CD8-positive, alpha-beta memory T cell (primary cell): ENCODE measurements at places on chromosomes 3 and 15. TPM values are rescaled to one million over a fixed set of nuclear protein-coding genes. Genes with fewer than 3 reads are reported as not detected.

- no peak for DNase-seq
Observed at GRCh38 chr3:50687127-50687751, 12.5 kb downstream of the DOCK3 start.

GRCh38 chr15:22884344-22884743 lies 45.9 kb downstream of the NIPA2 start:
- no peak for DNase-seq

DNA sequence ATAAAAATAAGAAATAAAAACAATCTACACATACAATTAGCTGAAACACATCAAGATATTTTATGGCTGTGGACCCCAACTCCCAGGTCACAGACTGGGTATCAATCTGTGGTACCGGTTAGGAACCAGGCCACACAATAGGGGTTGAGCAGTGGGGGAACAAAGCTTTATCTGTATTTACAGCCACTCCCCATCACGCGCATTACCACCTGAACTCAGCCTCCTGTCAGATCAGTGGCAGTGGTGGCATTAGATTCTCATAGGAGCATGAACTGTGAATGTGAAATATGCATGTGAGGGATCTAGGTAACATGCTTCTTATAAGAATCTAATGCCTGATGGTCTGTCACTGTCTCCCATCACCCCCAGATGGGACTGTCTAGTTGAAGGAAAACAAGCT lies 17.7 kb upstream of the DNAJC19 start:
- DNase-seq: no peak

DNA sequence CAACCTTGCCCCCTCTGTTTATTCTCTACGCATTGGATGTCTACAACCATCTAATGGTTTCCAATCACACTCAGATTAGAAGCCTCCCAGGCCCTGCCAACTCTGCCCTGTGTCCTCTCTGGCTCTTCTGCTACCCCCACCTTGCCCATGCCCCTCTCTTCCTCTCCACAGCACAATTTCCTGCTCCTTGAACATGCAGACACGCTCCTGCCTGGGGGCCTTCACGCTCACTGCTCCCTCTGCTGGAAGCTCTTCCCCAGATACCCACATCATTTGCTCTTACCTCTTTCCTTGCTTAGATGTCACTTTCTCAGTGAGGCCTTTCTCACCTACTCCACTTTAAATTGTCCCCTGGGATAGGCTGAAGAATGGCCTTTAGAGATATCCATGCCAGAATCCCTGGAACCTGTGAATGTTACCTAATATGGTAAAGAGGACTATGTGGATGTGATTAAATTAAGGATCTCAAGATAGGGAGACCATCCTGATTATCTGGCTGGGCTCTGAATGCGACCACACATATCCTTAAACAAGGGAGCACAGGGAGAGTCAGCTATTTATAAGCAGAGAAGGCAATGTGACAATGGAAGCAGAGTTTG lies 9.9 kb downstream of the KY start:
- no peak for DNase-seq

DNA sequence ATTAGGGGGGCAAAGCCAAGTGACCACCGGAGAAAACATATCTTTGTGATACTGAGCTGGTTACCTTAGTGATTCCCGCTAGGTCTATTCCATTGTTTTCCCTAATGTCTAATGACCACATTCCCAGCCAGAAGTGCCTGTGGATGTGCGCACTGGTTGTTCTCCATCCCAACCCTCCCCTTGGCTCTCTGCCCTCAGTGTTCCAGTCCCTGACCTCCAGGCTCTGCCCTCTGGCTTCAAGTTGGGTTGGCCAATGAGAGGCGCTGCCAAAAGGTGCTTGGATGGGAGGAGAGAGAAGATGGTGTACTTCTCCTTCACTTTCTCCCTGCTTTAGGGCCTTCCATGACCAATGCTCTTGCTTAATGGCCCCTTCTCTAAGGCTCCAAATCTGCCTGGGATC lies 2.4 kb downstream of the COLQ start:
- DNase-seq: no peak

DNA sequence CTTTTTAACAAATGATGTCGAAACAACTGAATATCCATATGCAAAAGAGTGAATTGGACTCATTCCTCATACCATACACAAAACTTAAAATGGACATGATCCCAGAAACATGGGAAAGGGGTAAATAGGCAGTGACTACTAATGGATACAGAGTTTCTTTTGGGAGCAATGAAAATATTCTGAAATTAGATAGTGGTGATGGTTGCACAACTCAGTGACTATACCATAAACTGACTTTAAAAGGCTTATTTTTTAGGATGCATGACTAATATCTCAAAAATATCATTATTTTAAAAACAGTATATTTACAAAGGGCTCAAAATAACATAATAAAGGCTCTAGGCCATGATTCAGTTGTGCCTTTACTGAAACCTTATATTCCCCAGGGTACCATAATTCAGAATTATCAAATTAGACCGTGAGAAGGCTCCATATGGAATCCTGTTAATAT lies 16.3 kb upstream of the ATP13A3 start:
- no peak for DNase-seq

The SEMA4B gene
- total RNA-seq: 6.9 TPM

DNA sequence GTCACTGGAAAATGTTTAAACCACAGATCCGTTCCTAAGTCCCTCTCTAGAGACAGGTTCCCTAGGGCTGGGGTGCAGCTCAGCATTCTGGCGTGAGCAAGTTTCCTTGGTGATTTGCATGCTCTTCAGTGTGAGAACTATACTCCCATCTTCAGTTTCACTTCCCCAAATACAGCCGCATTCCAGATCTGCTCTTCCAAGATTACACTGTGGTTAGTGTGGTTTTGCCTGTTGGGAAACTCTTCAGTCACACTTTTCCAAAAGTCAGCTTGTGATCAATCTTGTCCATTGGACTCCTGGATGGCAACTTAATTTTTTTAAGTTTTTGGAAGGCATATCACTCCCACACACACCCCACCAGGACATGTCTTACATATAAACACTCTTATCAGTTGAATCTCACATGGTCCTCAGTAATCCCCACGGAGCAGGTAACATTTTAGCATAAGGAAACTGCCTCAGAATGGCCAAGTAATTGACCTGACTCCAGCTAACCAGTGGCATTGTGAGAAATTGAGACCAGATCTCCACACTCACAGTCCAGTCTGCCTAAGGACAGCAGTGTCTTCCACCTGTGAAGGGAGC lies 33.5 kb upstream of the PTPN23 start:
- no peak for DNase-seq

- DNase-seq: peak; percentile 87
Observed at GRCh38 chr3:20039765-20040547, at the start of gene KAT2B. KAT2B (plus strand) TSS chr3:20040446; CDS start chr3:20040478, 32 bp downstream.

DNA sequence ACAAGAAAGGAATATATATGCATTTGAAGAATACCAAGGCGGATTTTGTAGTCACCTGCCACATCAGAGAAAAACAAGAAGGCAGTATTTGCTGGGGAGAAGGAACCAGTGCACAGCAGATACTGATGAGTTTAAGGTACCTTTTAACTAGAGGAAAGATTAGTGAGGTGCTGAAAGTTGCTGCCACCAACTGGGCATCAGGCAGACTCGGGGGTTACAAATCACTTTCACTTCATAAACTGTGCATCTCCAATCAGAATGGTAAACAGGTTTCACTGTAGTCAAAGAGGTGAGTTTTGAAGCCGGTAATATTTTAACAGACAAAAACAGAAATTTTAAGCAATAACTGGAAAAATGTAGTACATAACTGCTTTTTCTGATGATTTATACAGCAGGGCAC lies 4.1 kb downstream of the FBN1 start:
- DNase-seq: no peak

- no peak for DNase-seq
Observed at GRCh38 chr15:29674661-29675533, 147.4 kb downstream of the TJP1 start.

- no peak for DNase-seq
Observed at GRCh38 chr3:122100083-122100482, 44.9 kb downstream of the CD86 start.

The GABRR3 gene
- total RNA-seq: not detected

The SLITRK3 gene
- not detected for total RNA-seq

GRCh38 chr15:70361891-70362290 lies 264.2 kb upstream of the TLE3 start:
- DNase-seq: no peak

The ADGRG7 gene
- not detected for total RNA-seq

DNA sequence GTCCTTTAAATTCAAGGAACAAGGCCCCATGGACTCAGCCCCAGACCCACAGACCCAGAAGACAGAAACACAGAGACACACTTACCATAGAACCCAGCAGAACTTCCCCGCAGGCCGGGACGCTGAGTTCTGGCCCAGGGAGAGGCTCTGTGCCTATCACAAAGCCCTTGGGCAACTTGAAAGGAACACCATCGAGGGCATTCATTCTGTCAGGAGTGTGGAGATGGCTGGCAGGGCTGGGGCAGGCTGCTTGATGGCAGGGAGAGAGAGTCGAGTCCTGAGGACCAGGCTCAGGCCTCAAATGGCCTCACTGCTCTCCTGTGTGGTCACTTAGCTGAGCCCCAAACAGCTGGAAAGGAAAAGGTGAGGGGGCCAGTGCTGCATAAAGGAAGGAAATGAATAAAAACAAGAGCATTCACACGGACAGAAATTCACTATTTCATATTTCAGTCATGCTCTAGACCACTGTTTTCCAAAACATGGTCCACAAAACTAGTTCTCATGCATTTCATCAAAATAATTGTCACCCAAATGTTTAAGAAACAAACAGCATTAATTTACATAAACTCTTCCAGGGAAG lies 8.9 kb downstream of the UBAP1L start:
- no peak for DNase-seq

The MYRIP gene
- not detected for total RNA-seq

- no peak for DNase-seq
Observed at GRCh38 chr15:101003081-101003480, 83.9 kb downstream of the LRRK1 start.

The TMEM207 gene
- total RNA-seq: not detected

The CHST13 gene
- total RNA-seq: 0.24 TPM

DNA sequence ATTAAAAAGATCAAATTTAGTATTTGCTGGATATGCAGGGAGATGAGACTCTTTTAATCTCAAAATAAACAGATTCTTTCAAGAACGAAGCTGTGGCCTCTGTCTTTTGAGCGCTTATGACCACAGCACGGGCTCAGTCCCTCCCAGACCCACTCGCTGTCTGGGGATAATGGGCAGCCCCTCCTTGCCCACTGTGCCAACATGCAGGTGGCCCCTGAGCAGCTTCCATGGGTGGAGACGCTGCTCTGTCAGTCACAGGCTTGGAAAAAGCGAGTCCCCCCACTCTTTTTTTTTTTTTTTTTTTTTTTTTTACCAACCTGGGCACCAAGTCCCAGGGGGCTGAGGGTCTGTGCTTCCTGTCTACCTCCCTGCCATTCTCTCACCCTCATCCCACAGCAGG lies 150.9 kb downstream of the LRRK1 start:
- no peak for DNase-seq

- DNase-seq: no peak
Observed at GRCh38 chr3:154684440-154684839, 254.4 kb upstream of the GPR149 start.

DNA sequence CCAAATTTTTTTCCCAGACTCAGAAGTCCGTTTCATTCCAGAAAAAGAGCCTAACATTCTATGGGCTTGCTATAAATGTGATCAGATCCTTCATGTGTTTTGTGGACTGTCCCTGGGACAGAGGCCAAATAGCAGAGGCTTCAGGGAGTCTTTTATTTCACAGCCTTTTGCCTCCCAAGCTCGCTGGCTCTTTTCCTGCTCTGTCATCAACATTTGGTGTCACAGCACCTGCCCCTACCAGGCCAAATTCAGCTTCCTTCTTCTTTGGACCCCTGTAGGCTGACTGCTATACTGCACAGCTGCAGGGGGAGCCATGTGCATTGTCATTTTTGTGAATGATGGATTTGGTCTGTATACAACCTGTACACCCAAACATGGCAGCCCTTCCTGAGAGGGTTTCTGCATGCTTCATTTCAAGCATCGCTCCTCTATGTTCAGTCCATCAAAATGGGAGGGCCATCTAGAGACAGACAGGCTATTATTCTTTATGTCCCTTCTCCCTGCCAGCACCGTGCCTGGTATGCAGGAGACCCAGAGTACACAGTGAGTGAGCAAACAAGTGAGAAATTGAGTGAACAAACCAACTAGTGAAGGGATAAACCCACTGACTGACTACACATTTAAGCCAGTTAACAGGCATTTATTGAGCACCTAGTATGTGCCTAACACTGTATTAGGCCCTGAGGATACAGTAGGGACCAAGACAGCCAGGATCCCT lies 17.9 kb upstream of the RPP14 start:
- DNase-seq: no peak

DNA sequence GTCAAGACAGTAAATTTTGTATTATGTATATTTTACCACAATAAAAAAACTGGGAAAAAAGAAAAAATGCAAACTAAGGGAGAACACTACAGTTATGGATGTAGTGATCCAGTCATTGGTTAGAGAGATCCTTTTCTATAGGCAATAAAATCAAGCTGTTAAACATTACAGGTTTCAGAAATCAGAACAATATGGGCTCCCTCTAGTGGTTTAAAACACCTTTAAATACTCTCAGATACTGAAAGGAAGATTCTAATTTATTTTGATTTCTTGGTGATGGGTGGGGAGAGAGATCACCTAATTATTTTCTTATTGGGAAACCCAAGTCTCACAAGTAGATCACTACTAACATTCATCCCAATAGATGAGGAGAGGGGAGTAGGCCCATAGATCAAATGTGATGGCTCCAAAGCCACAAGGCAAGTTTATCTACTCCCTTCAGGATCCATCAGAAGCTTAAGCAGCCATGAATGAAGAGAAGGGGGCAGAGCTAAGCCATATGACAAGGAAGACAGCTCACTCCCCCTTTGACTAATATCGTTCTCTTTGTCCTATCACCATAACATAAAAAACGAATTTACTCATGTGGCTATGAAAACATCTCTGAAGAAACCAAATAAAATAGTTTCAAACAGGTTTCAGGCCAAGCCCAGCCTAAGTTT lies 118.6 kb downstream of the ANO10 start:
- DNase-seq: peak; percentile 46

The MELTF gene
- 2.2 TPM for total RNA-seq

The COPS2 gene
- 101 TPM for total RNA-seq

- no peak for DNase-seq
Observed at GRCh38 chr15:24761704-24762302, 86.2 kb downstream of the NPAP1 start.

GRCh38 chr3:16886303-16886683 lies 1.5 kb downstream of the PLCL2 start:
- peak; percentile 27 for DNase-seq

The CLCN2 gene
- total RNA-seq: 7.3 TPM

GRCh38 chr3:79139395-79140068 lies 628.3 kb downstream of the ROBO1 start:
- DNase-seq: no peak

GRCh38 chr3:108757404-108757982 lies at the start of gene RETNLB:
RETNLB (minus strand) TSS chr3:108757410; CDS start chr3:108757185, 225 bp downstream.
- no peak for DNase-seq

GRCh38 chr3:17412950-17413530 lies 329.4 kb downstream of the TBC1D5 start:
- DNase-seq: peak; percentile 45

The KIF15 gene
- 21.7 TPM for total RNA-seq

The CCDC39 gene
- total RNA-seq: not detected

DNA sequence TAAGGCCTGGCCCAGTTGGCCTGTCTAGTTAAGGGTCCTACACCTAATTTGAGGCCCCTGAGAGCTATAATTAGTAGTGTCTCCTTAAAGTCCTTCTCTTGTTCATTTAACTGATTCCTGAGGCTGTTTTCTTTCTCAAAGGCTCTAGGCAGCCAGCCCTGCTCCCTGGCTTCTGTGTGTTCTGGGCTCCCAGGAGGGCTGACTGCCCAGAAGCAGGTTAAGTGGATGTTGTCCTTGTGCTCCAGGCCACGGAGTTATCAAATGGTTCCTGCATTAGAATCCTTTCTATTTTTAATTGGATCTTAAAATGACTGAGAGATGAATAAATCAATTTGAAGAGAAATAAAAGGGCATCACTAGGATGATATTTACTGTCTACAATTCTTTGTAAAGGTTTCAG lies 140.0 kb downstream of the SNRK start:
- DNase-seq: no peak
